Spinal cord (tissue), 10 donors: ENCODE measurements at places on chromosomes 2 and 18. TPM values are rescaled to one million over a fixed set of nuclear protein-coding genes. Genes with fewer than 3 reads are reported as not detected.

The SCTR gene
- polyA plus RNA-seq: 1.6 TPM

DNA sequence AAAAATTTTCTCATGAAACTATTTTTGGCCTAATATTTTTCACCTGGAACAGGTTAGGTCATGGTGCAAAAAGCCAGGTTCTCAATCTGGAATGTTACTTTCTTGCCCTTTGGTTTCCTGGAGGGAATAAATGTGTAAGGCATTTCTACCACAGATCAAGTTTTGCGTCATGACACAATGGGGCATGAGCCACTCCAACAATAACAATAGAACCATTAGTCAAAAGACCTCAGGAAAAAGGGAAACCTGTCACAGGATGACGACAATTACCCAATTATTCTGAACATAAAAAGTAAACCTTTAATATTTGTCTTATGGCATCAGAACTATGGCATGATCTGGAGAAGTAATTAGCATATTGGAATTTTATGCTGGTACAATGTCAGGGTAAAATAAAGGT lies 88.2 kb upstream of the HNRNPA3 start:
- DNase-seq: no peak

The CHST9 gene
- 10.8 TPM for polyA plus RNA-seq

DNA sequence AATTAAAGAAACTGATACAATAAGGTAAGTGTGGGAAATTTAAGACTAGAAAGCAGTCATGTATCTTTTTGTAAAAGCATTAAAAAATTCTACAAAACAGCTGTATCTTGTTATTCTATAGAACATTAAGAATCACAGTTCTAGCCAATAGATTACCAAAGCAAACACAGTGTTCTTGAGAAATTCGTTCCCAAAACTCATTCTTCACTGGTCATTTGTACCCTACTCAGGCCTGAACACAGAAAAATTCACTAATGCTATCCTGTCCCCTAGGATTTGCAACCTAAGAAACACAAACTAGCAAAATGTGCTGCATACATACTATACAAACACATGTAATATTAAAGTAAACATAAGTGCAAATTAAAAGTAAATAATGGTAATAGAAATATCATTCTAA lies 29.1 kb downstream of the ERMN start:
- no peak for DNase-seq
